ENCODE measurements at places on chromosomes 11 and 22.

- no peaks in the 10 kb centered on the region for H3K27me3 ChIP-seq
- no peak for DNase-seq
- H3K4me1 ChIP-seq, result no peaks in the 10 kb centered on the region
Measured at GRCh38 chr11:39461066-39461465, 1998.4 kb downstream of the LRRC4C start.

GRCh38 chr11:31913985-31914384, 102.9 kb upstream of the PAX6 start:
- H3K4me1 ChIP-seq, result no peaks in the 10 kb centered on the region
- no peak overlapping the region for H3K4me3 ChIP-seq
- no peaks in the 10 kb centered on the region for H3K36me3 ChIP-seq
- no peak for DNase-seq

DNA sequence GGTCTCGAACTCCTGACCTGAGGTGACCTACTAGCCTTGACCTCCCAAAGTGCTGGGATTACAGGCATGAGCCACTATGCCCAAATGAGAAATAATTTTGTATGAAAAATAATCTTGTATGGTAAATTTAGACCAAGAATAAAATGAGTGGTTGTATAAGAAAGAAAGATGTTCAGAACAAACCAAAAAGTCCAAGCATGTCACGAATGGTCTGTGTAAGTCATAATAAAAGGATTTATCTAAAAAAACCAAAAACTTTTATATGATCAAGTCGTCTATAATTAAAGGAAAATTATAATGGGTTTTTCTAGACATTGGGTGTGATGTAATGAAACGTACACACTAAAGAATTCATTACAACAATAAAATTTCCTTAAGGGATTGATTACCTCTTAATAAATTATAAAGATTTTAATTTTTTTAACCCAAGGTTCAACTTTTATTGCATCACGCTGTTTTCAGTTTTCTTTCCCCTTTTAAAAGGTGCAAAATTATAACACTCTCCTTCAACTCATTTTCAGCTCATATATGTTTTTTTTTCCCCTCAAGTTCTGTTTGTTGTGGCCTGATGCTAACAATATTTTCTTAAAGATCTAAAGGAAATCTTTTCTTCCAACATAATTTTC, 8.9 kb upstream of the AQP11 start:
- H3K4me3 ChIP-seq, result no peak overlapping the region
- H3K4me1 ChIP-seq, result no peaks in the 10 kb centered on the region
- H3K36me3 ChIP-seq, result no peaks in the 10 kb centered on the region
- no peaks in the 10 kb centered on the region for H3K27me3 ChIP-seq
- no peak overlapping the region for H3K27ac ChIP-seq

DNA sequence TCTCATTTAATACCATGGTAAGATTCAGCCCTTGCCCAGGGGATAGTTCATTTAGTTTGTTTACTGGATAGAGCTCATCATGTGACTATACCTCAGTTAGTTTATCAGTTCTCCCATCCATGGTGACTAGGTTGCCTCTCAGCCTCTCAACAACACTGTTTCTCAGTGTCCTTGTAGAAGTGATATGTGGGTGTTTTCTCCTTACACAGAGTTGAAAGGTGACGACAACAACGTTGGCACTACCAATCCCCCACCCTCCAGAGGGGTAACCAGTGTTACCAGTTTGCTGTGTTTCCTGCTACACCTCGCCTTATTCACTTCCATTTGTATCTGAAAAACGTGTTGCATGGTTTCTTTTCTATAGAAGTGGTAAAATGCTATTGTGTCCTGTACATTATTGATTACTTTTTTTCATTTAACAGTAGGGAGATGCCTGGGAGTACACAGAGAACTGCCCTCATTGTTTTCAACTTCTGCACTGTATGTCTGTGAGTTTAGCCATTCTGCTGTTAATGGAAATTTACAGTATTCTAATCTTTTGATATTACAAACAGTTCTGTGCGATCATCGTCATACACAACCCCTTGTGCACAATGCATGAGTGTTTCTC, 11.6 kb downstream of the NEAT1 start:
- peaks cover 99% of the 10 kb centered on the region for H3K36me3 ChIP-seq
- H3K27ac ChIP-seq, result peak overlapping the region; percentile 100
- H3K27me3 ChIP-seq, result no peaks in the 10 kb centered on the region
- H3K4me1 ChIP-seq, result peaks cover 78% of the 10 kb centered on the region
- no peak for DNase-seq

- DNase-seq, result no peak
- no peaks in the 10 kb centered on the region for H3K4me1 ChIP-seq
- H3K27ac ChIP-seq, result no peak overlapping the region
Measured at GRCh38 chr22:30865656-30866055, 102.9 kb downstream of the MORC2 start.
